ENCODE measurements at places on chromosomes 7 and 10.

DNA sequence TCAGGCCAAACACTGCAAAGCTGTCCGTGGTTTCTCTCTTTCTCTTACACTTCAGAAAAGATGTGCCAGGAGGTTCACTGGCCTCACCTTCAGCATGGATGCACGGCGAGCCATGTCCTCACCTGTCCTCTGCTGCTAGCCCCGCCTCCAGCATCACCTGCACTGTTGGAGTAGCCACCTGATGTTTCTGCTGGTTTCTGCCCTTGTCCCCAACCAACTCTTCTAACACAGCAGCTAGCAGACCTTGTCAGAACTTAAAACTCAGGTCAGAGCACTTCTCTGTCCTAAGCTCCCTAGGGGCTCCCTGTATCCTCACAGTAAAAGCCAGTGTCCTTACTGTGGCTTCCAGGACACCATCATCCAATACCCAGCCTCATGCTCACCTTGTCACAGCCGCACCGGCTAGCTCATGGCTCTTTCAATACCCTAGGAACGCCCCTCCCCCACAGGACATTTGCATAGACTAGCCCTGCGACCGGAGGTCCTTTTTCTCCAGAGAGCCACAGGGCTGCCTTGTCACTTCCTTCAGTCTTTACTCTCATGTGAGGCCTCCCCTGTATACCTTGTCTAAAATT is 15.2 kb downstream of the PALD1 start:
- DNase-seq, result no peak

DNA sequence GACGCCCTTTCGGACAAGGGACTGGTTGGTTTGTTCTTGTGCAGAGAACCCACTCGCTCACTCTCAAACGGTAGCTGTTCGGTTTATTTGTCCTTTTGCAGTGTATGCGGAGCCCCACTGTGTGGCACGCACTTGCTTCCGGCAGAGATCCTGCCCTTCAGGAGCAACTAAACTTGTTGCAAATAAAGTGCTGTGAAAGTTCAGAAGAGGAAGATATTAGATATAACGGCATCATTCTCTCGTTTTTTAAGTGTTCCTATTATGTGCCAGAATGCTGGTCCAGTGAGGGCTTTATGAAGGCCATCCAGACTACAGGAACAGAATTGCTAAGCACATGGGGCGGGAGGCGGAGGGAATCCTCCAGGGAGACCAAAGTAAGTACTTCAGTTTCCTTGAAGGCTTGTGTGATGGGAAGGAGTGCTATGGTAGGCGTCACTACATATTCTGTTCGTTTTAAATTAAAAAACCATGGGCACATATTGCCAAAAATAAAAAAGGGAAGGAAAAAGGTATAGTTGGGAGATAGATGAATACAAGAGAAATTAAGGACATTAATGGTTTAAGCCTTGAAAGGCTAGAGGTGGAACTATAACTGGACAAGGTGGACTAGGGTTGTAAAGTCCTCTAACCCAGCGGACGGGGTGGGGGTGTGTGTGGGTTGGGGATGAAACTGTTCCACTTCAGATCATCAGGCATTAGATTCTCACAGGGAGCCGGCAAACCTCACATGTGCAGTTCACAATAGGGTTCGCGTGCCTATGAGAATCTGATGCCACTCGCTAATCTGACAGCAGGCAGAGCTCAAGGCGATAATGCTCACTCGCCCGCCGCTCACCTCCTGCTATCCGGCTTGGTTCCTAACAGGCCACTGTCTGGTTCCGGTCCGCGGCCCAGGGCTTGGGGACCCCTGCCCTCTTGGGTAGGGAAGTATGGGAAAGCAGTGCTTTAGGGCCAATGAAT is 704 bp upstream of the ERLIN1 start:
- peak; percentile 3 for DNase-seq

GRCh38 chr7:88169717-88170320 is 50.0 kb downstream of the SRI start:
- no peak for DNase-seq

DNA sequence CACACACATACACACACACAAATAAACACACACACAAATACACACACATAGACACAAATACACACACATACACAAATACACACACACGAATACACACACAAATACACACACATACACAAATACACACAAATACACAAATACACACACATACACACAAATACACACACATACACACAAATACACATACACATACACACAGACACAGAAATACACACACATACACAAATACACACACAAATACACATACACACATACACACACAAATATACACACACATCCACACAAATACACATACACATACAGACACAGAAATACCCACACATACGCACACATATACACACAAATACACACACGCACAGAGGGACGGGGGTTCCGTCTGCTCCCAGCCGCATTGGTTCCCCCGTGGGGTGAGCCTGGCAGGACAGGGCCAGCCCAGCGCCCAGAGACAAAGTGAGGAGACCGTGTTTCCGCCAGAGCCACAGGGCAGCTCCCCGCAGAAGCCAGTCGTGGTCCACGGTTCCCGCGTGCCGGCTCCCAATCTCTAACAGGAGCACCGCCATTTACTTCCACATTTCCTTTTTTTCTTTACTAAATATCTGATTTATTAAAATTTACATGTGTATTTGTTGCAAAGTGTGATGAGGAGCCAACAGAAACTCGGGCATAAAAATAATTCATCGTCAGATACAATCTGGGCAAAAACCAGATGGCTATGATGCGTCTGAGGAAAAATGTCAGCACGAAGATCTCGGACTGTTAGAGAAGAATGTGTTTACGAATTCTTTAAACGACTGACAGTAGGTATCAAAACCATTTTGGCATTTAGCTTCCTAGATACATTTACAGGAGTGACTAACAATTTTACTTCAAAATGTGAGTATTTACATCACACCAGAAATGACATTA is 3.1 kb upstream of the KNDC1 start:
- DNase-seq, result no peak

GRCh38 chr10:133310789-133311188 is 2.1 kb downstream of the ZNF511 start:
- no peak for DNase-seq

- peak; percentile 85 for DNase-seq
Observed at GRCh38 chr7:876077-876971, at the start of gene GET4. Gene GET4 (plus strand): TSS chr7:876554. CDS start chr7:876646, 92 bp downstream.

GRCh38 chr10:129770286-129770685 is 193.8 kb downstream of the EBF3 start:
- no peak for DNase-seq

DNA sequence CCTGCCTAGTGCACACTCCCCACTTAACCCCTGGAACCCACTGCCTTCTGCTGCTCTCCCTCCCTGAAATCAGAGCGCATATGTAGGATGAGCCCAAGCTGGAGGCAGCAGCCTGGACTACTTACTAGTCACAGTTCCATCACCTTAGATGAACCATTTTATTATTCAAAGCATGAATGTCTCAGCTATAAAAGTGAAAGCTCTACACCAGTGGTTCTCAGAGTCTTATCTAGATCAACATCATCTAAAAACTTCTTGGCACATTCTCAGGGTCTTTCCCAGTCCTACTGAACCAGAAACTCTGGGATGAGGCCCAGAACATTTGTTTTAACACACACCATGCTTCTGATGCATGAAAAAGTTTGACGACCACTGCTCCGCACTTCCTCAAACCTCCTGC is 100.3 kb upstream of the ANK3 start:
- no peak for DNase-seq

- DNase-seq, result no peak
Observed at GRCh38 chr7:41917-42565, 150.3 kb upstream of the FAM20C start.

- no peak for DNase-seq
Observed at GRCh38 chr7:7486362-7486761, 49.3 kb downstream of the COL28A1 start.

GRCh38 chr7:102424129-102424551 is 9.2 kb upstream of the ORAI2 start:
- DNase-seq, result no peak

- DNase-seq, result no peak
Observed at GRCh38 chr7:140485500-140486265, 6.4 kb upstream of the MKRN1 start.

- DNase-seq, result no peak
Observed at GRCh38 chr7:122674502-122674901, 24.4 kb downstream of the RNF133 start.

- no peak for DNase-seq
Observed at GRCh38 chr7:3106361-3106826, 62.7 kb upstream of the CARD11 start.

- no peak for DNase-seq
Observed at GRCh38 chr7:16889305-16889704, 7.5 kb upstream of the AGR3 start.

DNA sequence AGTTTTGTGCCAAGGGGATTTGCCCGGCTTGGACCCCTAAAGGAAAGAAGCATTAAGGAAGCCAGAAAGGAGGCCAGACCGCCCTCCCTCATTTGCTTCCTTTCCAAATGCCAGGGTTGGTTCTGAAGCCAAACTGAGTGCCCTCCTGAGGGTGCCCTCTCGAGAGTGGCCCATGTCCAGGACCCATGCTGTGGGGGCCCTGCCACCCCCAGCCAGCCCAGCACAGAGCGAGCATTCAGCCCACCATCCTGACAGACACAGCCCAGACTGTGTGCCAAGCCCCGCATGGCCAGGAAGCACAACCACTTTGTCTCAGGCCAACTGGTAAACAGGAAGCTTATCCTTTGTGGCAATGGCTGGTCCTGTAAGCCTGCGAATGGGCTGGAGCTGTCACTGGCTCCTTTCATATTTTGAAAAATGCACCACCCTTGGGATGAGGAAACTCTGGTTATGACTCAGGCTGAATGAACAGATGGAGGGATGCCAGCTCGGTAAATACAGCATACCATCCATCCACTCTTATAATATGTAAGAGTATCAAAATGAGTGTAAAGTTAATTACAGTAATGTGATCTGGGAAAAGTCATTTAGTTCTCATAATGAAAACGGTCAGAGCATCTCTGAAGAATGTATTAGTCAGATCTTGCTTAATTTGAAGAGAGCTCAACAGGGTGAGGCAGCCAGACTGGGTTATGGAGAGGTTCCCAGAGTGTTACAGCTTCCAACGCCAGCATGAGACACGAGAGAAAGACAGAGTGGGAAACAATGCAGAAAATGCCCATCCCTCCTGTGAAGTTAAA is 65.0 kb downstream of the STK17A start:
- no peak for DNase-seq

DNA sequence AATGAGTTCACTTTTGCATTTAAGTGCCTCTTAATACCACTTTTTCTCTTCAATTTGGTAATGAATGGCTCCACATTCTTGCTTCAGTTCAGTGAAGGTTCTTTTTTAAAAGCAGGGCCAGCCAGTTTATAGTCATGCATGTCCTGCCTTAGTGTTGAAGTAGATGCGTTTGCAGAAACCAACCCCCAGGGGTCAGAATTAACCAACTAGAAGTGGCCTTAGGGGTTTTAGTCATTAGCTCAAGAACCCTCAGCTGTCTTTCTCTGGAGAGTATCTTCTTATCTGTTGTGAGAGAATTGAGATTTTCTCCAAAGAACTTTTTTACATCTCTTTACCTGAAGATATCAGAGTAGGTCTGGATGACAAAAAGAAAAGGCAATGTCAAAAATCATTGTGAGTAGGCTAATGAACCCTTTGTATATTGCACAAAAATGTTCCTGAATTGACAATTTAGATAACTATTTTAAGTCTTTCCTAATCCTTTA is 82.2 kb downstream of the PIK3CG start:
- DNase-seq, result no peak

- DNase-seq, result no peak
Observed at GRCh38 chr7:111578754-111579153, 16.5 kb upstream of the IMMP2L start.

GRCh38 chr7:111238886-111239285 is 148.0 kb downstream of the LRRN3 start:
- DNase-seq, result no peak

GRCh38 chr7:158811461-158811860 is 17.8 kb downstream of the ESYT2 start:
- DNase-seq, result no peak

GRCh38 chr10:29623797-29624196 is 11.0 kb downstream of the SVIL start:
- no peak for DNase-seq

DNA sequence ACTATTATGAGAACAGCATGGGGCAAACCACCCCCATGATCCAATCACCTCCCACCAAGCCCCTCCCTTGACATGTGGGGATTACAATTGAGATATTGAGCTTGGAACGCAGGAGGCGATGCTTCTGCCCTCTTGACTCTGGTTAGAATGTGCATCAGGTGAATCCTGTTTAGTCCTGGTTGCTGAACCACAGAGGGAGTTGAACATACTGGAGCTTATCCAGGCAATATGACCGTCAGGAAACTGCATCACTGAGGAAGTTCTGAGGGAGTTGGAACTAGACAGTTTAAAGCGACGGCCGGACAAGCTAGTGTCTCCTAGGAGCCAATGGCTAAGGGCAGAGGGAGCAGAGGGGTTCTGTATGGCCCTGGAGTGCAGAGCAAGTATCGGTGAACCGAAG is 31.8 kb upstream of the GARS1 start:
- no peak for DNase-seq

GRCh38 chr10:92995509-92995908 is 65.1 kb upstream of the CYP26C1 start:
- no peak for DNase-seq

DNA sequence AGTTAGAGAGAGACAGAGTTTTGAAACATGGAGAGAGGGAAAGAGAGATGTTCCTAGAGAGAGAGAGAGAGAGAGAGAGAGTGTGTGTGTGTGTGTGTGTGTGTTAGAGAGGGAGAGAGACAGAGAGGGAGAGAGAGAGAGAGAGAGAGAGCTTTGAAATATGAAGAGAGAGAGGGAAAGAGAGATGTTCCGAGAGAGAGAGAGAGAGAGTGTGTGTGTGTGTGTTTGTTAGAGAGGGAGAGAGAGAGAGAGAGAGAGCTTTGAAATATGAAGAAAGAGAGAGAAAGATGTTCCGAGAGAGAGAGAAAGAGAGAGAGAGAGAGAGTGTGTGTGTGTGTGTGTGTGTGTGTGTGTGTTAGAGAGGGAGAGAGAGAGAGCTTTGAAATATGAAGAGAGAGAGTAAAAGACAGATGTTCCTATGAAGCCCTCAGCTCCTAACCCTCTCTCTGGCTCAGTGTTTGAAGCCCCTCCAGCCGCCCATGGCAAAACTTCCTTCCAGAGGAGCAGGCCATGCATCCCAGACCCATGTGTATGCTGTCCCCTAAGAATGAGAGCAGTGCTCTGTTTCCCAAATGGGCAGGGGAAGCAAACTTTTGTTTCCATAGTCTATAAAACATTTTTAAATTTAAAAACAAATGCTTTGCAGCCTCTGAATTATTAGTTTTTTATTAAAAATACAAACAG is 130.9 kb downstream of the KCNMA1 start:
- no peak for DNase-seq

GRCh38 chr7:151051108-151051507 is 2.8 kb downstream of the ASIC3 start:
- DNase-seq, result no peak

- DNase-seq, result no peak
Observed at GRCh38 chr10:44960088-44960460, 472 bp downstream of the RASSF4 start.

- no peak for DNase-seq
Observed at GRCh38 chr7:35993676-35994606, 159.1 kb upstream of the EEPD1 start.

DNA sequence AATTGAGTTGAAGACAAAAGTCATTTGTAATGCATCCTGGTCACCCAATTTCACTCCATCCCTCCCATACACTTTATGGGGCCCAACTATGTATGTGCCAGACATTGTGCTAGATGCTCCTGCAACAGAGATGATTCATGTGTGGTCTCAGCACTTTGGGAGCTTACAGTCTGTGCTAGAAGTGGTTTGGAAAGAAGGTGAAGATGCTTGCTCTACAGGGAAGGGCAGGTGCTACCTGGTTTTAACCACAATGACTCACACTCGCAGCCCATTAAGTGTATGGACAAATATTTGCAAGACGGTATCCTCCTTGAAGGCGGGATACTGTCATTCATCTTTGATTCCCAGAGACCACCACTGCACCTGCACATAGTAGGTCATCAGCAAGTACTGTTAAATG is 257.6 kb downstream of the OTUD1 start:
- no peak for DNase-seq

Measured in stimulated activated CD8-positive, alpha-beta memory T cell treated with anti-CD3 and anti-CD28 coated beads, Interleukin-4, amount 100 ng/mL, for 1 hour (primary cell).